ENCODE measurements at places on chromosomes 2 and 18.

- DNase-seq = peak; percentile 64
These were observed 205.1 kb downstream of the ARL4C start for GRCh38 chr2:234291765-234292204.

DNA sequence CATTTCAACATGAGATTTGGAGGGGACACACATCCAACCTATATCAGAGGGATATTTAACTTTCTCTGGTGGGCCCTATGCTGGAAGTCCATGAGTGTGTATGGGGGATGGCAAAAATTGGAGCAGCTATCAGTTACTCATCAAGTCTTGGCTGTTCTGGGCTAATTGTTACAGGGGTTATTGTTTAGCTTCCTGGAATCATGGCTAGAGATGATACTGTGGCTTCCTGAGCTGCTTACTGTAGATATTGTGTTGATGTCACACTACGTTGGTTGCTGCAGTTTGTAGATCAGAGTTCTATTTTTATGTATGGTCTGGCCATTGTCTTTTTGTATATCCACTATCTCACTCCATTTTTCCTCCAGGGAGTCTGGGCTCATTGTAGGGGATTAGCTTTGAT lies 20.9 kb upstream of the IL1R2 start:
- DNase-seq = no peak

DNA sequence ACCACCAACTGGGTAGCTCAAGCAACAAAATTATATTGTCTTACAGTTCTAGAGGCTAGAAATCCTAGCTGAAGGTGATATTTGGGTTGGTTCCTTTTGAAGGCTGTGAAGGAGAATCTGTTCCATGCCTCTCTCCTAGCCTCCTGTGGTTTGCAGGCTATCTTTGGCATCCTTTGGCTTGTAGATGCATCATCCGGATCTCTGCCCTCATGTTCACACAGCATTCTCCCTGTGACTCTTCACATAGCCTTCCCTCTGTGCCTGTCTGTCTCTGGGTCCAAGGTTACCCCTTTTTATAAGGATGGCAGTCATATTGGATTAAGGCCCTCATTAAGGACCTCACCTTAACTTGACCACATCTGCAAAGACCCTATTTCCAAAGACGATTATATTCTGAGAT lies 78.6 kb upstream of the MAP3K20 start:
- no peak for DNase-seq

GRCh38 chr18:48017635-48018034 lies 87.2 kb upstream of the SMAD2 start:
- no peak for DNase-seq

GRCh38 chr2:65064728-65065552 lies 8.7 kb downstream of the CEP68 start:
- peak; percentile 77 for DNase-seq

DNA sequence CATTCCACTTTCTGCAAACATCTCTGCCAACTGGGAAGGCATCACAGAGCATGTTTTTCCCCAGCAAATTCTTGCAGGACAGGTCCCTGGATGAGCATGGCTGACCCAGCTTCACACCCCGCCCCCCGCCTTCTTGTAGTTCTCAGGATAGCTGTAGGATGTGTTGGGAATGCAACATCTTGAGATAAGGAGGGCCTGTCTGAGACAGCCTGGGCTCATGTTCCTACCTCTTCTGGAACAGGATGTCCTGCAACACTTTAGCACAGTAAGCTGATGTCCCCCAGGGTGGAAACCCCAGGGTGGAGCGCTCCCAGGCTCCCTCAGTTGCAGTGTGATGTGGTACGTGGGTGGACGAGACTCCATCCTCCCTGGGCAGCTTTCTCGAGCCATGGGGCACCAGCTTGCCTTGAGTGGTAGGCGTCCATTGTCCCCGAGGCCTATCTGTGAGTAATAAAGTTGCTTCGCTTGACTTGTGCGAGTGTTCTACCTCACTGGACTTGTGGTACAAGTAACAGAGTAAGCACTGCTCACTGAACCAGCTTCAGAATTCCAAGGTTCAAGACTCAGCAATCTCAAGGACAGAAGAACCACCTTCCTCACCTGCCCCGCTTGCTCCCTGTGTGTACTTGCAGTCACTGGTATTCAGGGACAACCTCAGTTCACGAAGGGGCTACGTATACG lies 48.6 kb downstream of the EMX1 start:
- no peak for DNase-seq

- DNase-seq = no peak
These were observed 86.1 kb upstream of the CTAGE1 start for GRCh38 chr18:22503803-22504202.

DNA sequence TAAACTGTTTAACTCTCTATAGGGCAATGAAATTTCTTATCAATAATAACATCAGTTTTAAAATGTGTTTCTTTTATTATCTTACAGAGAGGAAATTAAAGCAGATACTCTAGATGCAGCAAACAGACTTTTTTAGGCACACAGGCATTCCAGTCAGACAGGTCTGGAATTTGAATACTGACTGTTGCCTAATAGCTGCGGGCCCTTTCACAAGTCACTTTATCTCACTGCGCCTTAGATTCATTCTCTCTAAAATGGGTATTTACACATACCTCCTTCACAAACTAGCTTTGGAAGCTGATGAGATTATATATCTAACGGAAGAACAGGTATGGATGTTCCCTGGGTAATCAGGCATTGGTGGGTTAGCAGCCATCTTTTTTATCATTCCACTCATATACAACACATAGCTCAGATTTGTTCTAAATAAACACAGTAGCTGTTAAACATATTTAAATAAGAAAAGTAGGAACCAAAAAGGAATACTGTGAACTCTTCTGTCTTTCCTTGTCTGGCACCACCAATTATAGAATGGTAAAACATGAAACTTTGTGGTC lies 104.2 kb downstream of the LRP2 start:
- no peak for DNase-seq

DNA sequence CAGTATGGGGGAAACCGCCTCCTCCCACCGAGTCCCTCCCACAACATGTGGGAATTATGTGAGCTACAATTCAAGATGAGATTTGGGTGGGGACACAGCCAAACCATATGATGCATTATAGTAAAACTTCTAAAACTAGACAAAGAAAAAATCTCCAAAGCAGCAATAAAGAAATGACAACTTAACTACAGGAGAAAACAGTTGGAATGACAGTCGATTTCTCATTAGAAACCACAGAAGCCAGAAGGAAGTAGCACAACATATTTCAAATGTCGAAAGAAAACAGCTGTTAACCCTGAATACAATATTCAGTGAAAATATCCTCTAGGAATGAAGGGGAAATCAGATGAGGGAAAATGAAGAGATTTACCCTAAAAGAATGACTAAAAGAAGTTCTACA lies 53.5 kb upstream of the TCF4 start:
- no peak for DNase-seq

GRCh38 chr18:55413474-55413873 lies 174.5 kb downstream of the TCF4 start:
- DNase-seq = no peak

GRCh38 chr18:78423811-78424210 lies 555.8 kb upstream of the SALL3 start:
- no peak for DNase-seq

GRCh38 chr2:50657735-50658134 lies 374.2 kb downstream of the NRXN1 start:
- DNase-seq = no peak

GRCh38 chr2:106701203-106702022 lies 184.6 kb downstream of the ST6GAL2 start:
- DNase-seq = no peak

DNA sequence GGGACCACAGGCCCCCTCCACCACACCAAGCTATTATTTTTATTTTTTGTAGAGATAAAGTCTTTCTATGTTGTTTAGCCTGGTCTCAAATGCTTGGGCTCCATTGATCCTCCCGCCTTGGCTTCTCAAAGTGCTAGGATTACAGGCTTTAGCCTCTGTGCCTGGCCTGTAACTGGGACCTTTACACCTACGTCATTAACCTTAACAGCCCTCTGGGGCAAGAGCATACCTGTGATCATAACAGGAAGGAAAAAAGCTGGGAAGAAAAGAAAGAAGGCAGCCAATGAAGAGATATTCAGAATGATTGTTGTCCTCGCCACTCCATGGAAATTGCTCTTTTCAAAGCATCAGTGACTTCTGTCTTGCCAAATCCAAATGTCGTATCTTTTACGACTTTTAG lies 338.2 kb downstream of the LRRTM1 start:
- no peak for DNase-seq

GRCh38 chr2:224966613-224967012 lies 75.7 kb downstream of the DOCK10 start:
- no peak for DNase-seq

DNA sequence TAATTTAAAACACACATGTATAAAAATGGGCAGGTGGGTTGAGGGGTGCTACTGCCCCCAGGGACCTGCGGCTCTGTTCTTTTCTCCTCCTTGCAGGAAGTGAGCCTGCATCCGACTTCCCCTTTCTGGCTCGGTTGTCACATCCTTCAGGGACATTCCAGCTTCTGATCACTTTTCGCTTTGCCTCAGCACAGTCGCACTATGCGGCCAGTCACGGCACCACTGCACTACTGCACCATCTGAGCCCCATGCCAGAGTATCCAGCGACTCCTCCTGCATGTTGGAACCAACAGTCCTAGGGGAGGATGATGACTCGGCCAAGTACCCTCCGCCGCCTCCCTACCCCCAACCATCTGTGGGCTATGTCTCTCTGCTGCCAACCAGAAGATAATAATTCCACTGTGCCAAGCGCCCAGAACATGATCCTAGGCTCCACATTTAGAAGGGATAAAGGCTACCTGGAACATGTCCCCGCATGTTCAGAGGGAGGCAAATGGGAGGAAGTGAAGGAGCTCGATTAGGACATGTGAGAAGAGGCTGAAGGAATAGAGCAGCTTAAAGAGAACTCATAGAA lies 17.6 kb downstream of the CDC42EP3 start:
- peak; percentile 72 for DNase-seq

GRCh38 chr2:128311755-128312341 lies 6.8 kb downstream of the HS6ST1 start:
- no peak for DNase-seq

DNA sequence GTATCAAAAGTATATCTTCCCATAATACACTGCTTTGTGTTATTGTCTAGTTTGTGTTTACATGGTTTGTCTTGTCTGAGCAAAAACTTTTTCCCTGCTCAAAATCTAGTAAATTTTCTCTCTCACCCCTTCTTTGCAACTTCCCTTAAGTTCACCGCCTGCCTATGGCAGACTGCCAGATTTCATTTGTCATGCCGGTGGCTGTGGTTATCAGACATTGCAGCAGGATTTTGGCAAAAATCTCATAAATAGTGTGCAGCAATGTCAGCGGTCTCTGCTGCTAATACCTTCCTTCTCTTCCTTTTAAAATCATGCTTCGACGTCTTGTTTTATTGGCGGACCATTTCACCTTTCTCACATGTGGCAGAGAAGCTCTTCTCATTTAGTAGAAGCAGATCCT lies 45.6 kb upstream of the TMEM178A start:
- DNase-seq = peak; percentile 37

- no peak for DNase-seq
These were observed 240.7 kb downstream of the WDR7 start for GRCh38 chr18:56891870-56892269.

DNA sequence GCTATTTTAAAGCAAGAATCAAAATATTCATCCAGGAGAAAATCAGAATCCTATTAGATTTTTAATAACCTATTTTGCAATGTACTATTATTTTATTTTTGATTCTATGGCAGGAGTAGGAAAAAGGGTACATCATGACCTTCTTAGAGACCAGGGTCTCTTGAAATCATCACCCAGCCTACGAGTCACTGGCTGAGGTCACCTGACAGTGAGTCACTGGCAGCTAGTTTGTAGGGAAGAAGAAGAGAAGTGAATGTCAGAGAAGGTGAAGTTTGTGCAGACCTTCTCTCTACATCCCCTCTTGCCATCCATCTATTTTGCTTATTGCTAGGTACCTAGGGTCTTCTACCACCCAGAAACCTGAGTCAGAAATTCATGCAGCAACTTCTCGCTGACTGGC lies 144.2 kb downstream of the ALK start:
- DNase-seq = no peak

DNA sequence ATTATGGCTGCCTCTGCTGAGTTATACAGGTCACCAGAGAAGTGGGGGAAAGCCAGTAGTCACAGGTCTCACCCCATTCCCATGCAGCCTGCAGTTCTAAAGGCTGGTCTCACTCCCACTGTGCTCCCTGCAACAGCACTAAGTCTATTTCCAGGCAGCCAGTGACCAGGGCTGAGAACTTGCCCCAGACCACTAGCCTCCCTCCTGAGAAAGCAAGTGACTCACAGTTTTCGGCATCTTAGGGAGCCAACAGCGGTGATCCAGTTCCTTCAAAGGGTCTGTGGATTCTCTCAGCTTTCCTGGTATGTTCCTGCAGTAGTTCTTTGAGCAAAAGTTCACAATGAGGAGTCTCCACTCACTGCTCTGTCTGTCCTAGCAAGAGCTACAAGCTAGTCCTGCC lies 329.6 kb upstream of the MAP2 start:
- DNase-seq = no peak

DNA sequence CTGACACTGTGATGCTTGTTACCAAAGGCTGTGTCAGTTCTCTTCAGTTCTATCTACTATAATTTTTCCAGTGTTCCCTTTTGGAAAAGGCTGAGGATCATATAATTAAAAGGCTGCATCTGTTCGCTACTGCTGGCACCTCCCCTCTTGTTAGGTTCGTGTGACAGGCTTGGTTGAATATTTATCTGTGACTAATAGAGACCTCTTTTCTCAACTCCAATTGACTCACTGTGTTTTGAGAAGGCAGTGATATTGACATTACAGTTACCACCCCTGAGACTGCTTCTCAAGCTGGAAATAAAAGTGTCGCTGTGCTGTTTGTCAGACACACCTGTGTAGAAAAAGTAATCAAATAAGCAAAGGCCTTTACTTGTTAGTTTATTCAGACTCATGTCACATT lies 205.5 kb upstream of the KCNH7 start:
- no peak for DNase-seq

GRCh38 chr2:218720048-218721041 lies 9.7 kb downstream of the TTLL4 start:
- DNase-seq = no peak

DNA sequence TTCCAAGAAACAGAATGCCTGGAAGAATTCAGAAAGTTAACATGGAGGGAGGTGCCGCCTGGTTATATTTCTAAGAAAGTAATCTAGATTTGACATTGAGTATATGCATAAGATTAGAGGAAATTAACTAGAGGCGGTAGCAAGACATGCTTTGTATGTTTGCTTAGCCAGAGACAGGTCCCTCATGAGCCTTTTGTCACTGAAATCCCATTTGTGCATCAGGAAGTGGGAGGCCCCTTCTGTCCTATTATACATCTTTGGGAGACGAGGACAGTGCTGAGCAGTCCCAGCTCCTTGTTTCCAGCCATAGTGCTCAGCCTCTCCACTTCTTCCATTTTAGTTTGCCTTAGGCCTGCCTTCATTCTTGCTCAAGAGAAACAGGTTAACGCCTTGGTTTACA lies 115.4 kb upstream of the LHCGR start:
- no peak for DNase-seq

DNA sequence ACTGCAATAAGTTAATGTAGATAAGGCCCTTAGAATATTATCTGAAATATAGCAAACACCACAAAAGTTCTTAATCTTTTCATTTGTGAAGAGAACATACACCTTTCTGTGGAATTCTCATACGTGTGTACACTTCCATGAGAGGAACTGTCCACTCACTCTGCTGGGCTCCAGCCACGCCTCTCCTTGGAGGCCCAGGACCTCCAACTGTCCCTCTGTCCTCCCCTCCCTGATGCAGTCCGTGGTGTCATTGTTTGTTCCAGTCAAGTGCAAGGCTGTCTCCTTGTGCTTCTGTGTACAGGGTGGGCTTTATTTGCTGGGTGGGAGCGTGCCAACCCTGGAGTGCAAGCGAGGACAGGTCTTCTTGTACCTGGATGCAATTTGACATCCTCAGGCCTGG lies 8.7 kb downstream of the RAB12 start:
- no peak for DNase-seq

GRCh38 chr2:234158812-234159211 lies 108.3 kb downstream of the SPP2 start:
- DNase-seq = no peak
